Activated T-cell treated with anti-CD3 and anti-CD28 coated beads, Interleukin-2, amount 50 U/mL, for 4 hours (primary cell): ENCODE measurements at places on chromosomes 13 and 19. TPM values are rescaled to one million over a fixed set of nuclear protein-coding genes. Genes with fewer than 3 reads are reported as not detected.

PSG6 gene
- total RNA-seq = not detected

PRX gene
- total RNA-seq = 0.82 TPM

IGLON5 gene
- not detected for total RNA-seq

DNA sequence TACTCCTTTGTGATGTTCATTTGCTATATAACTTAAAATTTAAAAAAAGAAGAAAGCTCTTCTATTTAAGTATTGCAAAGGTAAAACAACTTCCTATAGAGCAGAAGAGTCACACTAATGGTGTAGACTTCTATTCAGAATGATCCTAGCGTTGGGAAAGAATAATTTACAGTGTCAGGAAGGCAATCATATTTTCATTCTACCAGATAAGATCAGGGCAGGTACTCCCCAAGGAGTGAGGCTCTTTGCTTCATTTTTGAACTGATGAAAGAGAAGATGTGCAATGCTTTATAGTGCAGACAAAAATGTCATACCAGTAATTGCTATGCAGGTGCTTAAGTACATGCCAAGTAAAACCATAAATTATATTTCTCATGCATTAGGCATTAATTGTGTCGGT, 1193.0 kb downstream of the PCDH9 start:
- DNase-seq = no peak

- DNase-seq = no peak
Measured at GRCh38 chr13:95411428-95412040, 110.3 kb upstream of the ABCC4 start.

DNA sequence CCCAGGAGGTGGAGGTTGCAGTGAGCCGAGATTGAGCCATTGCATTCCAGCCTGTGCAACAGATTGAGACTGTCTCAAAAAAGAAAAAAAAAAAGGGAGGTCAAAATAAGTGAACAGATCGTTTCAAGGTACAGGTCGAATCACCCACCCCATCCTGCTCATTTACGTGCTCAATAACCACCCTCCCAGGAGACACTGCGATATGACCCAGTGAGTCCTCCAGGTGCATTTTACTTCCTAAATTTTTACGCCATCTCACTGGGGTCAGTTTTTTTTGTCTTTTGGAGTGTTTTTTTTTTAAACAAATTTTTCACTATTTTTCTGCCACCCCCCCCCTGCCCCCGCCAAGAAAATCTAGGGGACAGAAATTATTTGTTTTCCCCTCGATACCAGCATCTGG, 68.1 kb downstream of the ZNF486 start:
- DNase-seq = no peak
